Large intestine (tissue), 12 donors: ENCODE measurements at places on chromosomes 2 and 18. TPM values are rescaled to one million over a fixed set of nuclear protein-coding genes. Genes with fewer than 3 reads are reported as not detected.

DNA sequence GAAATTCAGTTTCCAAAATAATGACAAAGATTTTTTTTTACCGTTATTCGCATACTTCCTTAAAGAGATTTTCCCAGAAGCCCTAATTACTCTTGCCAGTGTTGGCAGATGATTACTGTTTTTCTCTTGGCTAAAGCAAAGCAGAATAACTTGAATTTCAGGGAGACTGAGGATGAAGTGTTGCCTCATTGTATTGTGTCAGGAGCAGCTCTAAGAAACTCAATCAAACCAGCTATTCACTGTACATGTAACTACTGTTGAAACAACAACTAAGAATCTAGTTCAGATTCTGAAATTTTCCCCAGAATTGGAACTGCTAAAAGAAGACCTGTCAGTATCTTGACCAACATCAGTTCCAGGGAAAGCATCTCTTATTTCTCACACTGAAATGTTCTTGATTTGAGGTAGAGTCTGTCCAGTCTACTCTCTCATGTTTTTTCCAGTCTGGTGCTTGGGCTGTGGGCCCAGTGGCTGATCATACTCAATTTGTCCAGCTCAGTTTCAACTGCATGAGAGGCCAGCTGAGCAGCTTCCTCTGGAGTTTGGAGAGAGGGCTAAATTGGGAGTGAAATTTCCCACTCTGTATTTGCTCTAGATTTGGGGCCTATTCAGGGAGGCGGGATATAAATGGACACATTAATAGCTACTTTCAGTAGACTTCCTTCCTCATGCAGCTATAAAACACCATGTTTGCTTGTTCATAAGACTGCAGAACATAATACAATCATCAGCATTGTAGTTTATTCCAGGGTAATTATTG lies 78.5 kb downstream of the PPP1R1C start:
- no peak overlapping the region for H3K4me3 ChIP-seq
- peaks cover 3% of the 10 kb centered on the region for H3K4me1 ChIP-seq
- H3K27me3 ChIP-seq = no peaks in the 10 kb centered on the region
- DNase-seq = peak; percentile 16
- H3K27ac ChIP-seq = no peak overlapping the region

DNA sequence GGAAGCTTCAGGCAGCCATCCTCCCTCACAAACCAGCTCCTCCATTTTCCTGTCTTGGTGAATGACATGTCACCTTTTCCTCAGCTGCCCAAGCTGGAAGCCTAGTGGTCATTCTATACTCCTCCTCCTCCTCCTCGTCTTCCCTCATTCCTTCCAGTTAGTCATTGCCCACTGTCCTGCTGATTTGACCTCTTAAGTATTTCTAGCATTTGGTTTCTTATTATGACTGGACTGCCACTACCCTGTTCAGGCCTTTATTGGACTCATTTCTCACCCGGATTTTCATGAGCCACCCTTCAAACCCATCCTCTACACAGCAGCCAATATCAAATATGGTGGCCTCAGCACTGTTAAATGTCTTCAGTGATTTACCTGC lies 21.9 kb upstream of the MGAT5 start:
- H3K4me1 ChIP-seq = peaks cover 10% of the 10 kb centered on the region
- H3K27me3 ChIP-seq = no peaks in the 10 kb centered on the region

Gene REG3G
- 5.0 TPM for polyA plus RNA-seq

Gene FN1
- polyA plus RNA-seq = 216 TPM

Gene NOSTRIN
- polyA plus RNA-seq = 52.7 TPM

Gene GKN1
- polyA plus RNA-seq = not detected
